Lower lobe of right lung (tissue), 2 donors: ENCODE measurements at places on chromosomes 2 and 18.

GRCh38 chr2:10022445-10022844 lies 20.9 kb upstream of the KLF11 start:
- DNase-seq, result peak; percentile 19

GRCh38 chr18:8406186-8406867 lies 202.9 kb upstream of the RAB12 start:
- DNase-seq, result no peak

- no peak for DNase-seq
Observed at GRCh38 chr2:55093381-55093780, 43.1 kb upstream of the RTN4 start.

GRCh38 chr18:46152808-46153617 lies 48.8 kb downstream of the HAUS1 start:
- peak; percentile 48 for DNase-seq

- DNase-seq, result no peak
Observed at GRCh38 chr18:58536534-58537271, 92.2 kb downstream of the ALPK2 start.

- DNase-seq, result no peak
Observed at GRCh38 chr2:197073701-197074433, 147.4 kb upstream of the PGAP1 start.

GRCh38 chr2:240498171-240498957 lies 59.4 kb downstream of the ANKMY1 start:
- no peak for DNase-seq

DNA sequence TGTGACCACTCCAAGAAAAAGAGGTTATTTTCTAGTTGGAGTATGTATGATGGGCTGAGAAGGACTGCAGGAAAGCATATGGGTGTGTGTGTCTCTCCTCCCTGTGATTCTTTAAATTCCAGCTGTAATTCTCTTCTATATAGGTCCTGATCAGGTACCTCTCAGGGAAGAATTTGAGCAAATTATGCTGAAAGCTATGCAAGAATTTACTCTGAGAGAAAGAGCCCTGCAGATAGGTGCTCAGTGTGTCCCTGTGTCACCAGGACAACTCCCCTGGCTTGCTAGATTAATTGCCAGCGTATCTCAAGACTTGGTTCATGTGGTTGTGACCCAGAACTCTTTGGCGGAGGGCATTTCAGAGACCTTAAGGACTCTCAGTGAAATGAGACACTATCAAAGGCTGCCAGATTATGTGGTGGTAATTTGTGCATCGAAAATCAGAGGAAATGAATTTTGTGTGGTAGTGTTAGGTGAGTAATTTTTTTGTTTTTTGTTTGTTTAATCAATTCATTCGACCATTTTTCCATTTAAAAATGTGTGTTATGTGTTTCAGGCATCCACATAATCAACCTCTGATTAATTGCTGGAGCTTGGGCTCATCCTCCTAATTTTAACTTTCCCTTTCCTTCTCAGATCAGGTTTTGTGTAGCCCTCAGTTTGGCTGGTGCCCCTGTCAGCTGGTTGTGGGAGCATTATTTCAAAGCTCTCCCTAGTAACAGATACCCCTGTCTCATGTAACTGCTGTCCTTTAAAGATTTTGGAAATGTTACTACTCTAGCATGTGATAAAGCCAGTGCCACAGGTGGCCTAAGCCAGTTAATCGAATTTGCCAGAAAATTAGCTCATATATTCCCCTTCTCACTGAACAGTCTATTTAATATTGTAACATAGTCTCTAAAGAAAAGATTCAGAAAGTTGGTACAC lies 150.9 kb downstream of the ESCO1 start:
- no peak for DNase-seq

- DNase-seq, result no peak
Observed at GRCh38 chr2:55966401-55967118, 43.0 kb upstream of the EFEMP1 start.

GRCh38 chr2:202112041-202112440 lies 39.0 kb downstream of the KIAA2012 start:
- DNase-seq, result no peak

DNA sequence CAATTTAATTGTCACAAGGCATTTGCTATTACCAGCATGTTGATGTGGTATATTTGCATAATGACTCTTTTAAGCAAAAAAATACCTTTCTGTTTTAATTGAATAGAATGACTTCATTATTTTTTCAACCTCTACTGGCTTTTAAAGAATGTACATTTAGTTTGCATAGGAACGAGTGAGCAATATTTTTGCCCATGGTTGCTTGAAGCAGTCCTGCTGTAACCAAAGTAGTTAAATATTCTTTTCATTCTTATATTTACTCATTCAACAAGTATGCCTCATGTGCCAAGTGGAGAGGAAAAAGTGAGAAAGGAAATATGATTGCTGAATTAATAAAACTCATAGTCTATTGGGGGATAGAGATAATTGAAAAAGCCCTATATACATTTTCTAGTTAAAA lies 184.7 kb downstream of the DSEL start:
- no peak for DNase-seq

DNA sequence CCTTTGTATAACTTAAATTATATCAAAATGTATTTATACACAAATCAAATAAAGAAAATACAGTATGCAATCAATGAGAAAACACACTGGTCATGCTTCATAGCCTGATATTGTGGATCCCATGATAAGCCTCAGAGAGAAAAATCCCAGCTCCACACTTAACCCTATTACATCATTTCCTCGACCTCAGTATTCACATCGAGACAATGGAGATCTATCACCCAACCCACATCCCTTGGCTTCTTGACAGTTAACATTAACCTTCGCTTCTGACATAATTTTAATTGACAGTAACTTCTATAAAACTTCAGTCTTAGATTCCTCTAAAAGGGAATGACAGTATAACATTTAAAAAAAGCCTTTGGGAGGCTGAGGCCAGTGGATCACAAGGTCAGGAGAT lies 11.6 kb downstream of the TMX3 start:
- DNase-seq, result no peak

DNA sequence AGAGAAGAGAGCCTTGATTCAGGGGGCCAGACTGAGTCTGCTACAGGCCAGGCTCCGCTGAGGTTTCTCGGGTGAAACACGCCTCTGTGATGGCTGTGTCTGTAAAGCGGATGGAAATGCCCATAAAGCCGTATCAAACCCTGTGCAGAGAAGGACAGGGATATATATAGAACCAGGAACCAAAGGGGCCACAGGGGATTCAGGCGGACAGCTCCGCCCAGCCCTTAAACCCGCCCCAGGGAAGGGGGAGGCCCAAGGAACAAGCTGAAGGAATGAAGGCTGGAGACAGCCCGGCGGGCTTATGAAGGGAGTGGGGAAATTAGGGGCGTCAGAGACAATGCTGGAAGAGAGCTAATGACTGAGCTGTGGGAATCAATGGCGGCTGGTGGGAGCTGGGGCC lies 42.1 kb downstream of the NHEJ1 start:
- no peak for DNase-seq
